Foreskin keratinocyte (primary cell): ENCODE measurements at places on chromosomes 4 and X. TPM values are rescaled to one million over a fixed set of nuclear protein-coding genes. Genes with fewer than 3 reads are reported as not detected.

Gene FOXR2
- not detected in 2 replicates for total RNA-seq

Gene GPC4
- total RNA-seq, result 2.1 and 7.0 TPM in 2 replicates

Gene RHOH
- not detected in 2 replicates for total RNA-seq

Gene CHIC2
- 21.8 and 22.4 TPM in 2 replicates for total RNA-seq

Gene CT45A8
- total RNA-seq, result not detected in 2 replicates

- DNase-seq, result no peak
Measured at GRCh38 chrX:40177117-40177430, 79.3 kb upstream of the BCOR start.

DNA sequence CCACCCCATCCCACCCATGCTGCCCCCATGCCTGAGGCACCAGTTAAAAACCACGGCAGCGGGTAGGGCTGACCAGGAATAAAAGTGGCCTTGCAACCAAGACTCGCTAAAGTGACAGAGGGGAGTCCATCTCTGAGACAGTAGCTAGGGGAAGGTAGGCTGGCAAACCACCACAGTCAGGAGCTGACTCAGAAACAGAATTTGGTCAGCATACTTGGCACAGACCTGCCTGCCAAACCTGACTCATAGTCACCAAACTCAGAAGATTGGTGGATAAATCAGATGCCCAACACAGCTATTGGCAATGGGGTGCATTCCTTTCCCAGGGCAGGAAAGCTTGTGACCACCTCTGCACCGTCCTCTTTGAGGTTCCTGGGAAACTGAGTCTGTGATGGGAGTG is 193.8 kb downstream of the BCOR start:
- DNase-seq, result peak; percentile 40

DNA sequence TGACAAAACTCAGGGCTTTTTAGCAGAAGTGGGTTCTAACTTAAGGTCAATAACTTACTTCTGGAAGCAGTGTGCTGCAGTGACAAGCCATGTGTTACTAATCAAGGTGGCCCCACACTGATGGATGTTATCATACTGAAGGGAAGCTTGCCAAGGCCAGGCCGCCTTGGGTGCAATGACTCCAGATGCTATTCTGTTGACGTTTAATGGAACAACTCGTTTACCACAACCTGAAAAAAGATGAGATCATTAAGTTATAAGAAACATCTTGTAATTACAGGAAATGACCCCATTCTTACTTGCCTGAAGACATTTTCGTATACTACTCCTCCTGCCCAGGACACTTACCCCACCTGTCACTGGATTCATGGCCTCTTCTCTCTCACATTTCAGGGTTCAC is 38.9 kb upstream of the TMPRSS11D start:
- no peak for DNase-seq

- peak; percentile 96 for DNase-seq
Measured at GRCh38 chr4:138199568-138200235, 42.4 kb downstream of the SLC7A11 start.

DNA sequence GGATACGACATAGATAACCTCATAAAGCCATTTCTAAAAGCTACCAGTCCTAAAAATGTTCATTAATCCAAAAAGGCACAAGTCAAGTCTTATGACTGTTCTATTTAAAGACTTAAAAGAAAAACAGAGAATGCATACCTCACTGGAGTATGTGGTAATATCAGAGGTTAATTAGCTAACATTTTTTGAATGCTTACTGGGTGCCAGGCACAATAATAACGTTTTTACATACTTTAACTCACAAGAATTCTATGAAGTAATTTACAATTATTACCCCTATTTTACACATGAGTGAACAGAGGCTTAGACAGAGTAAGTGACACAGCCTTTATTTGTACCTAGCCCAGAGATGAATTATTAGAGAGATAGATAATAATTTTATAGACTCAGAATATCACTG is 207.5 kb downstream of the PDGFC start:
- DNase-seq, result no peak

DNA sequence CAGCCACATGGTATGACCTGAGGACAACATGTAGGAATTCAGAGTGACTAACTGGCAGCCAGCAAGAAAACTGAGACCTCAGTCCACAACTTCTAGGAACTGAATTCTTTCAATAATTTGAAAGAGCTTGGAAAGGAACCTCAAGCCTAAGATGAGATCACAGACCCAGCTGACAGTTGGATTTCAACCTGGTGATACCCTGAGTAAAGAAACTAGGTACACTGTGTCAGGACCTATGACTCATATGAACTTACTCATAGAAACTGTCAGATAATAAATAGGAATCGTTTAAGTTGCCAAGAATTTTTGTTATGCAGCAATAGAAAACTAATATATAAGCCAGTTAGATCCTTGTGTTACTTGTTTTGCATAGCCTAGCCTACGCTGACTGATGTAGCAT is 102.4 kb upstream of the DCAF12L1 start:
- DNase-seq, result peak; percentile 7

DNA sequence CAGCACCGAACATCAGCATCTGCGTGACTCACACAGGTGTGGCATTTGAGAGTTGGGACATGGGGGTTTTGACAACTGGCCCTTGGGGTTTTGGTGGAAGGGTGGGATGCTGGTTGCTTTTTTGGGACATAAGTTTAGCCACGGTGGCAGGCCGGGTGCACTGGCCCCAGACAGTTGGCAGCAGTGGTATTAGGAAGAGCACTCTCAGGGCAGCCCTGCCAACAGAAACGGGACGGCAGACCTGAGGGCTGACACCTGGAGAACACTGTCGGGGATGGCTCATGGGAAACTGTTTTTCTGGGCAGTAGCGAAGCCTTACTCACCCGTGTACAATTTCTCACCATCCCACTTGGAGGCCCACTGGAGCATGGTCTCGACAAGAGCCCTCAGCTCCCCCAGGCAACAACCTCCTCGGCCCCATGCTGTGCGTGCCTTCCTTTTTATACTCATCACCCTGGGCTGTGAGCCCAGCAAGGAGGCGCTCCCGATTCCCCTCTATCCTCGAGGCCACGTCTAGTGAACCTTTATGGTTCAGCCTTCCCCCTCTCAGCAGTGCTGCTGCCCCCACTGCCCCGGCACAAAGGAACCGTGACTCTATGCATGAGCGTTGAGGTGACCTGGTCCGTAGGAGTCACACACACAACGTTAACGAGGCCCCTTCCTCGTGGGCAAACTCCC is 30.6 kb downstream of the WDR1 start:
- no peak for DNase-seq

GRCh38 chr4:109248322-109248900 is 54.0 kb downstream of the COL25A1 start:
- no peak for DNase-seq

DNA sequence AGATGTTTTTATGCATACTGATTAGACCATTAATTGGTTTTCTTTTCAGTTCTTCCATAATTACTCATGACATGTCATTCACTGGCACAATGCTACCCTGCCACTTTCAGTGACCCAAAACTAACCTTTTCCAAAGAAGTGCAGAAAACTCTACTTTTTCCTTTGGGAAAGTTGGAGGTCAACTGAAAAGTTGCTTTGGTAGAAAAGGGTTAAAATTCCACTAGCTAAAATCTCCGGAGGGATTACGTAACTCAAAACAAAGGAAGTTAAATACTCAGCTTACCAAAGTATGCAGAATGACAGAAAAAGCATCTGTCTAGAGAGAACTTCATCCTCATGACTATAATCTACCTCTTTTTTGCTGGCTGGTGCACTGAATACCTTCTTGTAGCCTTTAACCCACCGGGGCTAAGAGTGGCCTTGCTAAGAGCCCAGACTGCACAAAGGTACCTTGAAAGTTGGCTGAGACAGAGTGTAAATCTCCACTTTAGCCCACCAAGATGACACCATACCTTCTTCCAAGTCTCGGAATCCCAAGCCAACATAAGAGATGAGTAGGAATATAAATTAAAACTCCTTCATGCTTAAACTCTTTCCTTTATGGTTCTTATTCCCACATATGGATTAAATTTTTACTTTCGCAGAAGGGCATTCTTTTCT is 1099.5 kb upstream of the INTU start:
- no peak for DNase-seq

GRCh38 chr4:186627226-186627865 is 72.0 kb upstream of the MTNR1A start:
- peak; percentile 49 for DNase-seq

DNA sequence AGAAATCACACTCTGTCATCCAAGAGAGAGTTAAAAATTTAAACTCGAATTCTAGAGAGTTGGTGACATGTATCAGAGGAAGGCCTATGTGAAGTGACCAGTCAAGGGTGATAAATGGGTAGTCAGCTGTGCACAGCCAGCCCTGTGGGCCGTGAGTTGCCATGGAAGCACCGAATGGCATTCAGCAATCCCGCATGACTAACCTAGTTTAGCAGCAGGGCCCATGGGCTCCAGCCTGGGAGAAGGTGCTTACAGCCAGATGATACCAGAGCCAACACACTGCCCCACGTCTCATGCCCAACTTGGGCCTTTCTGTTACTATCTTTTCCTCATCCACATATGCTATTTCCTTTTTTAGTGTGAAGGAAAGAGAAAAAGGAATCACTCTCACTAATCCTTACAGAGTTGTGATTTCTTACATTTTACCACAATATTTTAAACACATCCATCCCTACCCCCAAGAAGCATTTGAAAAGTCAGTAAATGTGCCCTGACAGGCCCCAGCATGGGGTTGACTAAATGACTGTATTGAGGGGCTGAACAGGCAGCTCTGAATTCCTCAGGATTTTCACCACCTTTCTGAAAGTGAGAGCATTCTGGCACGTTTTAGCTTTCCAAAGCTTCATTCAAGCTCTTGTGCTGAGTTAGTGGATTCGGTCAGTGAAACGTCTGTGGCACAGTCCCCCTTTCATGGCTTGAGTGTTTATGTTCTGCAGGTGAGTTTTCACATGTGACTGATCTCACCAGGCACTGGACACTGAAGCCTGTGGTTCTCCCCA is 104.2 kb downstream of the AFF1 start:
- peak; percentile 93 for DNase-seq

GRCh38 chrX:3178329-3178728 is 137.1 kb downstream of the ARSF start:
- no peak for DNase-seq

DNA sequence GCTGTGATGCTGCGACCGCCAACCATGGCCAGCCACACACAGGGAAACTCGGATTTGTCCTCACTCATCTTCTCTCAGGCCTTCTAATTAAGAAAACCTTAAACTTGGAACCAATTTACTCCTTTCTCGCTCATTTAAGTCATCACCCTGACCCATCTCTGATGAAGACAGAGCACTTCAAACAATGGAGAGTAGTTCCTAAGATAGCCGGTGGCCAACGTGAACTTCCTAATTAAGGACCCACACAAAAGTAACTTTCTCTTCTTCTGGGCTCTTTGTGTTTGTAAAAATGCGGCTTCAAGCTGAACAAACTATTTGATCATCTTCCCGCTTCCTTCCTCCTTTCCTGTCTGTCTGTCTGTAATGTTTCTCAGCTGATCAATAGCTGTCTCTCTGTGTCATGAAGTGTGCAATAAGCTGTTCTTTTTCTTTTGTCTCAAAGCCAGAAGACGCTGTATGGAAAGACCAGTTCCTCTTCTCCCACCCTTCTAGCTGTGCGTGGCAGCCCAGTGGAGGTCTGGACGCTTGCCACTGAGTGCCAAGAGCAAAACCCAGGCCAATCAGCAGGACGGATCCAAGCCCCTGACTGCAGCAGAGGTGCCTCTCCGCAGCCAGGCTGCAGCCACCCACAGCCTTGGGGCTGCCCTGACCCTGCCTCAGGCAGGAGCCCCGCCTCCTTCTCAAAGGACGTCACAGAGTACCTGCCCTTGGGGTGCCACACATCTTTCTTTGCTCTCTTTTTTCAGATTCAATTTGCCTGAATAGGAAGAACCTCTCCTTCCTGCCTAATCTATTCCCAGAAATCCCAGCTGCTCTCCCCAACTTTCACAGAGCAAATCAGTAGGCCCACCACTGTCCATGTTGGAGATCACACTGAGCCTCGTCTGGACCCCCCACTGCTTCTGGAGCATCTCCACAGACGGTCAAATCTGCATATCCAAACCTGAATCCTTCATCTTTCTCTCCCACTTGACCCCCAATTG is 59.3 kb downstream of the MAML3 start:
- no peak for DNase-seq

GRCh38 chr4:128334256-128334655 is 46.6 kb upstream of the PGRMC2 start:
- DNase-seq, result no peak

GRCh38 chrX:117510453-117510852 is 606.2 kb downstream of the KLHL13 start:
- no peak for DNase-seq

DNA sequence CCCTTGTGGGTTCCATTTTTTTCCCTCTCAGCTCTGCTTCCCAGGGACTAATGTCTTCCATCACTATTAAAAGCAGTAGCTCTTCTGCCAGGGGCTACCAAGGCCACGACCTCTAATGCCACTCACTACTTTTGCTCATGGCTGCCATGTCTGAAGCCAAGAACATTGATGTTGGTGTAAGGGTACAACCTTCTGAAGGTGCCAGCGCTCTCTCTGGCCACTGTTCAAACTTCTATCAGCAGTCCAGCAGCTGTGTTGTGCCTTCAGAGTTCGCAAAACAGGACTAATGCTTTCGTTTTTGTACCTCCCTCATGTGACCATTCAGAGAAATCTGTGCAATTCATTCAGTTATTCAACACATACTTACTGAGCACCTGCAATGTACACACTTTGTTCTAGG is 121.5 kb upstream of the ENPEP start:
- DNase-seq, result no peak

DNA sequence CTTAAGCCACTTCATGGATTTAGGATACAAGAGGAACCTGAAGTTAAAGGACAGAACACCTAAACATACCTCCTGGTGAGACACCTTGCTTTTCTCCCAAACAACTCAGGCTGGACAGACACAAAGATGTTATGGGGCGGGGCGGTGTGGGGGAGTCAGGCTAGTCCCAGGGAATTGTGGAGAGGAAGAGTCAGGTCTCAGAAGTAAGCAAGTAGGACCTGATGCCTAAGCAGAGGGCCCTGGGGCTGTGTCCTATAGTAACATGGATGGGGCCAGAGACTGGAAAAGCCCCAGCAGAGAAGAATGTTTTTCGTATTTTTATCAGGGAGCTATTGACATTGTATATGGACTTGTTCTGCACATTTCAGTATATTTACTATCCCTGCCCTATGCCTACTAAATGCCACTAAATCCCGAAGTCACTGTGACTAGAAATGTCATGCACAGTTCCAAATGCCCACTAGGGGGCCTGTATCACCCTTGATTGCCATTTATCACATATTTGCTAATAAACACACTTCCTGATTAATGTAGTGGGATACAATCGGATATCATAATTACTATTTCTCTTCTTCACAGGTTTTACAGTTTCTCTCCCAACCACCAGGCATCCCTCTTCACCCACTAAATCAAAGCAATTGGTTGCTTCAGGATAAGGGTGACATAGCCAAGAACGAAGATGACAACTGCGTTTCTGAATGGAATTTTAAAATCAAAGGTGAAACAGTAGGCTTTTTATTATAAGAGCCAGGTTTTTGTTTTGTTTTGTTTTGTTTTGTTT is 23.8 kb upstream of the ARHGAP10 start:
- DNase-seq, result no peak

DNA sequence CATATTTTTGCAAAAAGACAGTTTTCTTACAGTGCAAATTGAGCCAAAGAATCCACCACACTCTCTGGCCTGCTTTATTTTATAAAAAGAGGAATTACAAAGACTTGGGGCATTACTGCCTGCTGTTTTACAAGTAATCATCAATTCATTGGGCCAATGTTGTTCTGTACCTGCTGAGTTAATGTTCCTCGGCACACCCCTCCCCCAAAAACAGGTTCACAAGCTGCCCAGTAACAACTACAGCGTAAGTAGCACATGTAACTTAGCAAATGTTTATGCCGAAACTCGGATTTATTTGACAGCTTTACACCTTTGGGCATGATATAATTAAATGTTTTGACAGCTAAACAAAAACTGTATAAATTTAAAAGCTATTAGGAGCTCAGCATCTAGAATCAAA is 214.6 kb upstream of the MAB21L2 start:
- no peak for DNase-seq
